Aorta (tissue), 5 donors: ENCODE measurements at places on chromosomes 3 and 15.

GRCh38 chr3:43435706-43436105, 149.4 kb downstream of the SNRK start:
- no peak for DNase-seq

- no peak for DNase-seq
These were observed 161.6 kb downstream of the GAP43 start for GRCh38 chr3:115784739-115785536.

DNA sequence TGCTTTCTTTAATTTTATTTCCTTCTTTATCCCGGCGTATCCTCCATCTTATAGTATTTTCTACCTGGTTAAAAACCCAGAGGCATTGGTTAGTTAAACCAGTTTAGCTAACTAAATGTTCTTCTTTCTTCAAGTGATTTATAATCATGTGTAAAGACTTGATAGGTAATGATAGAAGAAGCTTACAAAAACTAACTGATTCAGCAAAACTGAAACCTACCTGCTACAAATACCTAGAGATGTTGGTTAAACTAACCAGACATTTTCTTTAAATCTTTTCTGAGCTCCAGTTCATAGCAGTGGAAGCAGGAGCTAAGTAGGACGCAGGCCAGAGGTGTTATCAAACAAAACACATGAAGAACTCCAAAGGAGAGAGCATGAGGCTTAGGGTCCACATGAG, 44.8 kb downstream of the LEO1 start:
- DNase-seq = no peak

DNA sequence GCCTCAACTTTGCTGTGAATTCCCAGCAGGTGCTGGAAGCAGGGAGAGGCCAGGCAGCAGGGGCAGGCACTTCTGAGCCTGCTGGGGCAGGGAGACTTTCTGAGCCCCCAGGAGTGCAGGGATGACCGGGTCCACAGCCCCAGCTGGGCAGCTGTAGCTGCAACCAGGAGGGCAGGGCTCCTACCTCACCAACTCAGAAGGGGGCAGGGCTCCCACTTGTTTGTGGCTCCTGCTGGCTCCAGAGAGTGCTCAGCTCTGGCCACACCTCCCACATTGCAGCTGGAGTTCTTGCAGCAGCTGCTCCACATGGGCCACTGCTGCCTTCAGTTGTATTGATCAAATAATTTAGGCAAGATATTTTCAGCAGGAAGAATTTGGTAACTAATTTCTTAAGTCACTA, 812.3 kb downstream of the NSUN3 start:
- no peak for DNase-seq

- no peak for DNase-seq
These were observed 212.5 kb downstream of the EPHB1 start for GRCh38 chr3:135007607-135008006.

DNA sequence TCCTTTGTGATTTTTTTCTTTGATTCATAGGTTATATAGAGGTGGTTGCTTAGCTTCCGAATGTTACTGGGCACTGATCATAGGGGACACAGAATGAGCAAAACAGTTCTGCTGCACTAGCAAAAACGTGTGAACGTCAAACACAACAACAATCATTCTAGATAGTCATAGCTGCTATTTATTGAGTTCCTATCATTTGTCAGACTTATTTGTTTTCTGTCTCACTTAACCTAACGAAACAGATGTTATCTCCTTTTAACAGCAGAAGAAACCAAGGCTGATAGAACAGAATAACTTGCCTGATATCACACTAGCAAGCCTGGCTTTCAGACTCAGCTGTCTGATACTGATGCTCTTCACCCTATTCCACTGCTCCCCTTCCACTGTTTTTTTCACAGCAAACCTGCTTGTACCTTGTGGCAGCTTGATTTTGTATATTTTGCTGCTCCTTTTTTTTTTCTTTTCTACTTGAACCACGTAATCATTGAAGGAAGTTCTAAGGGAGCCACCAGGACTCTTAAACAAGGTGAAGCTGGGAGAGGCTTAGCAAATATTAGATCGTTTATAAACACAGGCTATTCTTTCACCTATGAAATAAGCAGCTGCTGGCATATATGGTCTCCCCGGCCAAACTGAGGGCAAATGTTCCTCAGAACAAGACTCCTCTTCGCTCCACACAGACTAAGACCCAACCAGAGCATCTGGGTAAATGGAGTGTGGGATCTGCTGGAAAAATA, 78.8 kb downstream of the MCF2L2 start:
- DNase-seq = no peak

GRCh38 chr3:38151667-38152265, 13.3 kb downstream of the MYD88 start:
- DNase-seq = no peak

GRCh38 chr3:42096796-42097565, 5.8 kb downstream of the TRAK1 start:
- DNase-seq = no peak

DNA sequence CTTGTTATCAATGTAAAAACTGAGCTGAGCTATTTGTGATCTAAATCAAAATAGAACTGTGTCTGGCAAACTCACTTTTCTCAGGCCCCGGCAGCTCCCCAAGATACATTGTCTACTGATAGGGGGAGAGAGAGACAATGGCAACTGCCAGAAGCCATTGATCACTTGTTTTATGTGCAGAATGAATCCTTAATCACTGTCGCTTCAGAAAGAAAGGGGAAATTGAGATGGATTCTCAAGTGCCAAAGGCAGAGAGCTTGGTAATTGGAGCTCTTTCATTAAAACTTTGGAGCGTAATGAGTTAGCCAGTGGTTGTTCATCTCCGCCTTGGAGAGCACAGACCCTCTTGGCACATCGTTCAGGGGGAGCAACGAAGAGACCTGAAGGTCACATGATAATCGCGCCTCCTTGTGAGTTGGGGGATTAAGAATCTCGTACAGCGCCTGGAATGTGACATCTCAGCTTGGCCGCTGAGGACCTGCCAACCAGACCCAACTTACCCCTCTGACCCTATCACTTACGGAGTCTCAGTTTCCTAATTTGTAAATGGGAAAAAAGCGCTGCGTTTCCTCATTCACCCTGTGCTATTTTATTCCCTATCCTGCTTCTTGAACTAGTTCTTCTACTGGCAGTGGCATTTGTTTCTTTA, 252.8 kb downstream of the VPS13C start:
- DNase-seq = no peak

DNA sequence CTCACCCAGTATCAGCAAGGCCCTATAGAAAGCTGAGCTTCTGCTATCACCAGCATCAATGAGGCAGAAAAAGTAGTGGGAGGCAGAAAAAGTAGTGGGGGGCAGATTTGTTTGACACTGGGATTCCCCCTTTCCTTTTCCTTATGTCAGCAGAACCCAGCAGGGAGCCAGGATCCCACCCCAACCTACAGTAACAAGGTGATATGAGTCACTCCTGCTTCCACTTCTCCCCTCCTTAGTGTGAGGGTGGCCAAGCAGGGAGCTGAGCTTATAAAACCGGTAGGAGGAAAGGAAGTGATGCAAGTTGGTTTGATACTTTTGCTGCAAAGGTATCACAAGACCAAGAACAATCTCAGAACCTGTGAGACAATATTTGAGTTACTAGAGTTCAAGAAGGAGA, 128.7 kb downstream of the SCAPER start:
- no peak for DNase-seq

DNA sequence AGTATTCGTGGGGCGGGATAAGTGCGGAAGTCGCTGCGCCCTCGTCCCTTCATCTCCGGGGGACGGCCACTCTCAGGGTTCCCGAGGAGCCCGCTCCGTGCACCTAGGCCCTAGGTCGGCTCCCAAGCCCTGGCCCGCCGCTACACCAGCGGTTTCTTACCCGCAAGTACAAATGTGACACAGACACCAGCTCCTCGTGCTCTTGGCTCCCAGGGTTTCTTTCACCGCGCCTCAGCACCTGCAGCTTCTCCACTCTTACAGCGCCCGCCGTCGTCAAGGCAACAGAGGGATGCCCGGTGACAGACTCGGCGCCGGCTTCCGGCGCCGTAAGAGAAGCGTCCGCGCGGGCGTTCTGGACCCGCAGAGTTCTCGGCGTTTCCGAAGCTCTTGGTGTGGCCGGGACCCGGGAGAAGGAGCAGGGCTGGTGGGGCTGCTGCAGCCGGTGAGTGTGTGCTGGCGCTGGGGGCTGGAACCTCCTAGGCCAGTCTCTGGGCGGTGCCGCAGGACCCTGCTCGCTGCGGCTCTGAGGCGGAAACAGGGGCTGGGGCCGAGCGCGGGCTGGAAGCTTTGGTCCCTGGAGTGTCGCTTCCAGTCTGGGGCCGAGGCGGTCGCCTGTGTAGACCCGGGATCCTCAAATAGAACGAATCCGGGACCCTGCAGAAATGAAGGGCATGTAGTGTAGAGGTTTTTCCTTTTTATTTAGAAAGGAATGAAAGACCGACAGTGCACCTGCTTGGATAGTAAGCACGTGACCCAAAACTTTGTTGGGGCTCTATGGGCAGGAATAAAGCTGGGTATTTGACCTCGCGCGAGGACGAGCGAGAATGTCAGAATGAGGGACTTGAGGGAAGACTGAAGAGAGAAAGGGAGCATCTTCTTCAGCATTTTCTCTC, 155.4 kb upstream of the GOLGA6L4 start:
- DNase-seq = peak; percentile 52

DNA sequence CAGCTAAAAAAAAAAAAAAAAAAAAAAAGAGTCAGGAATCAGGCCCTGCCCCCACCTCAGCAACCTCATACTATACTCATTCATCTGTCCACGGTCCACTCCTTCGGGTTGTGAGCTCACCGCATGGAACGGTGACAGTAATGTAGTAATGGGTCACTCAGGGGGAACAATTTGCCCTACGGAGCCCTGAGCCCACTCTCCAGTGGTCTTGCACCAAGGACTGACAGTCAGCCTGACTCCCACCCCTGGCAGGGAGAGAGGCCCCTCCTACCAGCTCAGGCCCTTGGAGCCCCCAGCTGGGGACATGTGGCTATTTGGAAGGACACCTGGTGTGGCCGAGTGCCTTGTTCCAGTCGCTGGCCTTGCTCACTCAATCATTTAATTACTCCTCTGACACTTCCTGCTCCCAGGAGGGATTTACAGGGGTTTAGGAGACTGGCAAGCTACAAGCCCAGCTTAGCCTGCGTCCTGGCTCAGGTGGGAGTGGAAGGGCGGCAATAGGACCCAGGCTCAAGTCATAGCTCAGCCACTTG, 19.9 kb upstream of the CACNA2D2 start:
- DNase-seq = no peak

GRCh38 chr15:101320501-101321052, 25.5 kb upstream of the SNRPA1 start:
- DNase-seq = peak; percentile 84

- no peak for DNase-seq
These were observed 36.6 kb upstream of the MAGI1 start for GRCh38 chr3:66075281-66075680.

DNA sequence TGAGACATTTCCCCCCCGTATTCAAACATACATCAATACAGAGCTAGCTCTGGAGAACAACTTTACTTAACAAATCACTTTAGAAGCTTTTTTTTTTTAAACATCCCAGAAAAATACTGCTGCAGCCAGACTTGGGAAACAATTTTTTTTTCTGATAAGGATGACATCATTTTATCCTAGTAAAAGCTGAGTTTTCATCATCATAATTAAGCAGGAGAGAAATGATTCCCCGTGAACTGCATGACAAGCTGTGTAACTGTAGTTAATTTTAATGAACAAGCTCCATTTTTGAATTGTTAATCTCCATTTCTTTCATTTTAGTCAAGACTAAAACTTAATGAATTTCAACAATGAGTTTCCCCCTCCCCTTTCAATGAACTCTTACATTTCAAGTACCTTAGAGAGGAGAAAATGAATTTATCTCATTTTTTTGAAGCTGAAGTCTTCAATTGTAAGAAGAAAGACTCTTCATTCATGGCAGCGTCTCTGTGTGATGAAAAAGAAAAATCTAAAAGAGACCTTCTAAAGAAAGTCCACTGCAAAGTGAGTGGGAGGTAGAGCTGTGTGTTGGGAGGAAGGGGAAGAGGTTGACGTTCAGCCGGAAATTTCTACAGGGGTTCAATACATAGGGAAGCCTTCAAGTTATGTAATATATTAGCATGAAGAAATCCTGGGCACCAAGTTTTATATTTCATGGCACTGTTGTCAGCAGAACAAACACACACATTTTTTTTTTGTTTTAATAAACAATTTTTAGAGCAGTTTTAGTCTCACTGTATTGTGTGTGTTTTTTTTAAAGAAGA, 31.7 kb downstream of the HES1 start:
- DNase-seq = no peak

DNA sequence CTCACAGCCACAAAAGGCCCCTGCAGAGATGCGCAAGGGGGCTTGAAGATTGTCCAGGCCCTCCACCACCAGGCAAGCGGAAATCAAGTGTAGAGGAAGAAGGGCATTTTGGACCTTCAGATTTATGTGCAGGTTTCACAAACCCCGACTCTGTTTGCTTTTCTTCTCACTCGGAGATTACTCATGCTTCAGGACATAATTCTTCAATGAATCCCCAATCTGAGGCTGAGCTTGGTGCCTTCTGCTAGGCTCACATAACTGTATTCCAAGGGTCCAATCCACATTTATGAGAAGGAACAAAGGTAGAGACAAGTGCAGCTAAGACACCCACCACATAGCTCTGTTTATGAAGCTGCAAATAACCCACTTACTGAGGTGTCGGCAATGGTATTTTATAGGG, 50.6 kb upstream of the NMNAT3 start:
- DNase-seq = no peak

DNA sequence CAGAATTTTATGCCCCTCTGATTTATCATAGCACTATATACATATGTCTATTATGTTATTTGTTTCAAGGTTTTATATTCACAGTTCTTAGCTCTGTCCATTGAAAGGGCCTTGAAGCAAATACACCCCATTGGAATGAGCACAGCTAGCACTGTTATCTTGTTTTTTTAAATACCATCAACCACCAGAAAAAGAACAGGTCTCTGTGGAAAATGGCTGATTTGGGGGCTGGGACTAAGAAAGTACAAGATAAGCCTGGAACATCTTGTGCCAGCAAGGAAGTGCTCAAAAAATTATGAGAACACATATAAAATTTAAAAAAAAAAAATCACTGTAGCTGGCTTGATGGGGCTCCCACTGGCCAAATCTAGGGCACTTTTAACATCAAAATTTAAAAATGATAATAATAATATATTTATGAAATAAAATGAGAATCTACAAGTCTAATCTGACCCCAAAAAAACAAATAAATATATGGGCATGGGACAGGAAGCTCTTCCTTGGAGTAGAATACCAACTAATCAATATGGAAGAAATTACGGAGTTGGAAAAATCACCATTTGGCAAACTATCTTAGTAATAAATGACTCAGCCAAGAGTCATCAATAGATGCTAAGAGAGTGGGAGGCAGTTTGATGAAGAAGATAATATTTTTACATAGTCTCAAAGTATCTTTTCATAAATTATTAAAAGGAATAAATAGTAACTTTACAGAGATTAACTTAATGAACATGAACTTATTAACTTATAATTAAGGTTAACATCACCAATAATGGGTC, 20.5 kb downstream of the IFT80 start:
- DNase-seq = no peak

GRCh38 chr3:112293368-112294321, at the start of gene SLC9C1:
Gene SLC9C1 (minus strand): TSS chr3:112294216. CDS start chr3:112286791, 7,425 bp downstream.
- DNase-seq = no peak

DNA sequence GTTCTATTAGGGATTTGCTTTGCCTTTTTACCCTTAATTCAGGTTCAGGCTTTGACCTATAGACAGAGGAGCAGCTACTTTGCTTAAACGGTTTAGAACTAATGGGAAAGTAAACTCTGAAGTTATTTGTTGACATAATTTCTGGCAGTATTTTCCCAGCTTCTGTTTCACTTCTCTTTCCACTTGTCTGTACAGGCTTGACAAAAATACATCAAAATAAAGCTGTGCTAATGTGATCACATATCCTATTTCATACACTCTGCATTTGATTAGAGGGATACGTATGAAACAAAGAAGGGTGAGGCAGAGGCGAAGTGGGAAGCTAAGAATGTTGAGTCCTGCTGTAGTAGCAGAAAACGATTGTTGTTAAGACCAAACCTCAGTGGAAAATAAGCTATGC, 389.1 kb upstream of the RARB start:
- DNase-seq = no peak
